ENCODE measurements at places on chromosomes 11 and 22. TPM values are rescaled to one million over a fixed set of nuclear protein-coding genes. Genes with fewer than 3 reads are reported as not detected.

The ELF5 gene
- total RNA-seq, result 0.30 TPM

The PNPLA5 gene
- total RNA-seq, result 0.05 TPM

GRCh38 chr11:72058416-72059034 is 21.8 kb downstream of the NUMA1 start:
- DNase-seq, result no peak

GRCh38 chr11:46445920-46446771 is 54.6 kb upstream of the CHRM4 start:
- no peak for DNase-seq

DNA sequence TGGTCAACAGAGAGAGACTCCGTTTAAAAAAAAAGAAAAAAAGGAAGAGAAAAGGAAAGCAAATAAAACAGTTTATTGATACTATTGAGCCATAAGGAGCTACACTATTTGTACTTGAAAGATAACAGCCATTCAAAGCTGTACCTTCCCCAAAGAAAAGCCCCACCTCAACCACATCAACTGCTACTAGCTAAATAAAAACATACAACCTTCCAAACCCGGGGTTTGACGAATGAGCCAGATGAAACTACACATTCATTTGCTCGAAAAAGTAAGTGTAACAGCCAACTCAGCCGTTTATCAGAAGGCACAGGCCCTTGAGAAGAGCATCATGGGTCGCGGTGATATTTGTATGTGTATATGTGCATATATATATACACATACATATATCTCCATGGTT is 78.4 kb downstream of the SIK3 start:
- DNase-seq, result no peak
